ENCODE measurements at places on chromosomes 5 and 9.
A peak's percentile ranks its signal among the peaks of the same experiment; 100 is the strongest.

DNA sequence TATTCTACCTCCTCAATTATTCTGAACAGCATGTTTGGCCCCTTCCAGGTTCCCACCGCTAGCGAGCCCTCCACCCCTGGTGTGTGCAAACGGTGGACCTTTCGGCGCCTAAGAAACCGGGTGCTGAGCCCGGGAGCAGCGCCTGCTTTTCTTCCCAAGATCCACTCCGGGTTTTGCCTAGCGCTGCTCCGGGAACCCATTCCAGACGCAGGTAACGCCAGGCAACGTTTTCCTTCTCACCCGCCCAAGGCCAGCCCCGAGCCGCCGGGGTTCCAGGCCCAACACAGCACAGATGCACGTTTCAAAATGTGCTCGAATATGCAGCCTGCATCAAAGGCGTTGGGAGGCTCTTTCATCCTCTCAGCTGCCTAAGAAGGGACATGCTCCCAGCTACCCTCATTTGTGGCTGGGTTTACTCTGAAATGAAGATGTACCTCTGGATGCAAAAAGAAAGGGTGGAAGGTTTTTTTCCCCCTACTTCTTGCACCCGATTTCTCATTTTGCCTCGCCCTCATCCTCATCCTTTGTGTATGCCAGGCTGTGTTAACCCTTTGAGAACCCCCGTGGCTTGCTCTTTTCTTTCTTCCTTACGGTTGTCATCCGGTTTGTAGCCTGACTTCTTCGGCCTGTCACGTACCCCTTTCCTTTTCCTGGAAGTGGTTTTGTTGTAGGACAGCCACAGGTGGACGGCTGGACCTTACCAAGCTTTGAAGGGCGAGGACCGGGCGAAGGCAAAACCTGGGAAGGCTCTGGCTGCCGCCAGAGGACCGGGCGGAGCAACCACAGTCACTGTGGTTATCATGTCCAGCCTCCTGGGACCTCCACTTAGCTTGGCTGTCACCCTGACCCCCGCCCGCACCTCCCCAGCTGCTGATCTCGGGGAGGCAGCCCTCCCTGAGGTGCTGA lies 226.9 kb downstream of the SMARCA2 start:
- DNase-seq: peak; percentile 94

DNA sequence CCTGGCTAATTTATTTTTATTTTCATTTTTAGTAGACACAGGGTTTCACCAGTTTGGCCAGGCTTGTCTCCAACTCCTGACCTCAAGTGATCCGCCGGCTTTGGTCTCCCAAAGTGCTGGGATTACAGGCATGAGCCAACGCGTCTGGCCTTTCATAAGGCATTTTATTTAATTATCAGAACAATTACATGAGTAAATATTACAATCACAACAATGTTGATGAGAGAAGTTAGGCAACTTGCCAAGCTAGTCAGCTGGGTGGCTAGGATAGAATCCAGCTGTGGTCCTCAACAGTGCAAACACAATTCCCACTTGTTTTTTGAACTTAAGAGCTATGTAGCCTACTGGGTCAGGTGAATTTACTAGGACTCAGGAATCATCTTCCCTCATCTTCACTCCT lies 22.0 kb downstream of the C9orf57 start:
- no peak for DNase-seq

GRCh38 chr9:130023144-130023787 lies 19.7 kb downstream of the FNBP1 start:
- DNase-seq: no peak

DNA sequence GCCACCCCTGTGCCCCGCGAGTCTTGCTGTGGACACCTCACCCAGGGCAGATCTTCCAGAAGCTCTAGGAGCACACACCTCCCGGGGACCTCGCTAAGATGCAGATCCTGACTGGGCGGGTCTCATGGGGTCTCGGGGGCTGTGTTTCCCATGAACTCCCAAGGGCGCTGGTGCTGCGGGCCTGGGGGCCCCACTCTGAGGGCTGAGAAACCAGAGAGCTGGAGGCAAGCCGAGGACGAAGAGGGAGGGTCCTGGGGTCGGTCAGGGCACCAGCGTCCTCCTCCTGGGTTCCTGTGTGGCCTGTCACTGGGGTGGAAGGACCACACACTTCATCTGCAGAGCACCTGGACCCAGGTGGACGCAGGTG lies 30.2 kb downstream of the SLC6A3 start:
- no peak for DNase-seq

GRCh38 chr9:16485160-16485559 lies 385.3 kb downstream of the BNC2 start:
- no peak for DNase-seq
